Left lung (tissue), 14 donors: ENCODE measurements at places on chromosomes 6 and 20. TPM values are rescaled to one million over a fixed set of nuclear protein-coding genes. Genes with fewer than 3 reads are reported as not detected.

ZC3H12D gene
- 1.9 TPM for total RNA-seq

PSORS1C2 gene
- not detected for total RNA-seq

IMPG1 gene
- total RNA-seq = not detected

- no peak overlapping the region for H3K27ac ChIP-seq
- no peaks in the 10 kb centered on the region for H3K27me3 ChIP-seq
- no peak overlapping the region for H3K4me3 ChIP-seq
- peaks cover 44% of the 10 kb centered on the region for H3K36me3 ChIP-seq
- H3K4me1 ChIP-seq = no peaks in the 10 kb centered on the region
These were observed 91.0 kb downstream of the GFRA4 start for GRCh38 chr20:3572151-3572550.

- H3K4me1 ChIP-seq = no peaks in the 10 kb centered on the region
- H3K27me3 ChIP-seq = peaks cover 46% of the 10 kb centered on the region
- DNase-seq = no peak
- H3K36me3 ChIP-seq = no peaks in the 10 kb centered on the region
- H3K27ac ChIP-seq = no peak overlapping the region
These were observed 57.4 kb upstream of the CCDC167 start for GRCh38 chr6:37556881-37557644.

- DNase-seq = no peak
- peaks cover 35% of the 10 kb centered on the region for H3K36me3 ChIP-seq
- H3K27ac ChIP-seq = no peak overlapping the region
- H3K4me3 ChIP-seq = no peak overlapping the region
- peaks cover 58% of the 10 kb centered on the region for H3K27me3 ChIP-seq
These were observed 10.0 kb upstream of the SLC4A11 start for GRCh38 chr20:3248993-3249347.

- no peaks in the 10 kb centered on the region for H3K36me3 ChIP-seq
- no peak overlapping the region for H3K4me3 ChIP-seq
- no peaks in the 10 kb centered on the region for H3K27me3 ChIP-seq
- DNase-seq = no peak
- H3K4me1 ChIP-seq = no peaks in the 10 kb centered on the region
These were observed 5.4 kb upstream of the MYMX start for GRCh38 chr6:44211284-44211683.
